Activated CD8-positive, alpha-beta memory T cell treated with anti-CD3 and anti-CD28 coated beads for 48 hours (primary cell): ENCODE measurements at places on chromosomes 6 and 20.
A peak's percentile ranks its signal among the peaks of the same experiment; 100 is the strongest.

GRCh38 chr20:55424968-55425367 lies 580.4 kb downstream of the CBLN4 start:
- no peak for DNase-seq

DNA sequence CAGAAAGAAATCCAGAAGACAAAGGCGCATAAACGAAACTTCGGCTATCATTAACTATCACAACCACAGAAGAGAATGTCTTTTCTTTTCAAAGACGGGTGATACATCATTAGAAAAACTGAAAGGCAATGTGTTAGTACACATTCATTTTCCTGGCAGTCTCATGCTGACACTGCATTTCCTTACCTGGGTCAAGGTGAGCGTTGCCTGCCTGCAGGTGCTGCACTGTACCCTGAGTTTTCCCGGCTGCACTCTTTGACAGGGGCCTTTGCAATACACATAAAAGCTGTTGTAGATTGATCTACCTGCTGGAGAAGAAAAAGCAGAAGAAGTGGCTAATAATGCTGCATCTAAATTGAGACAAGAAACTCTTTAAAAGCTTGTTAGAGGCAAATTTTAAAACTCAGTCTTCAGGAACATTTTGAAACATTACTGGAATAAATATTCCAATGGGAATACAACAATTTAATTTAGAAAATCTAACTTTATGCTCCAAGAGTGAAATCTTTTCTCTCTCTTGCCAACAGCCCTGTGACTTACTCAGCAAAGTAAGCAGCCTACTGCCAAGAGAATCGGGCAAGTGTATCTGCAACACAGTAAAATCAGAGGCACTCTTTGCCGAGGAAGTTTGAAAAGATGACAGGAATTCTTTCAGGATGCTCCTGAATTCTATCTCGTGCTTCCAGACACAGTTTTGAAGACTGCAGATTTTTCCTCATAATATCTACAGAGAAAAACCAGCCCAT lies 526.4 kb downstream of the PRKN start:
- DNase-seq, result no peak

GRCh38 chr6:6918216-6918983 lies 189.4 kb upstream of the RREB1 start:
- peak; percentile 45 for DNase-seq

DNA sequence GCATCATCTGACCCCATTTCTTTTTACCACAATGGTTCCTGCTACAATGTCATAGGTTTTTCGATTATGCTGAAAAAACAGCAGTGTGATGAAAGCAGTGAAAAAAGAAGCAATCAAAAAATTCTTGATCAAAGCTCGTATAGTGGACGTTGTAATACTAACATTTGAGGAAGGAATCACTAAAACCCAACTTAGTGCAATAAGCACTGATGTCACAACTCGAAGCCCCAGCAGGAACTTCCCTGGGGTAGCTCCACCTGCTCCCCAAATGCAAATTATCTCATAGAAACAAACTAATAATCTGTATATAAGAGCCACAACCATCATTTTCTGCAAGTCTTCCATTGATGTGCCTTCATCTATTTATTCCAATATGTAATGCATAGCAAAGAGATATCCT lies 285.6 kb upstream of the SGK1 start:
- DNase-seq, result no peak

GRCh38 chr20:58236612-58237317 lies 8.3 kb upstream of the ANKRD60 start:
- DNase-seq, result peak; percentile 80

- DNase-seq, result no peak
Observed at GRCh38 chr6:105372849-105373182, 30.1 kb downstream of the PREP start.

DNA sequence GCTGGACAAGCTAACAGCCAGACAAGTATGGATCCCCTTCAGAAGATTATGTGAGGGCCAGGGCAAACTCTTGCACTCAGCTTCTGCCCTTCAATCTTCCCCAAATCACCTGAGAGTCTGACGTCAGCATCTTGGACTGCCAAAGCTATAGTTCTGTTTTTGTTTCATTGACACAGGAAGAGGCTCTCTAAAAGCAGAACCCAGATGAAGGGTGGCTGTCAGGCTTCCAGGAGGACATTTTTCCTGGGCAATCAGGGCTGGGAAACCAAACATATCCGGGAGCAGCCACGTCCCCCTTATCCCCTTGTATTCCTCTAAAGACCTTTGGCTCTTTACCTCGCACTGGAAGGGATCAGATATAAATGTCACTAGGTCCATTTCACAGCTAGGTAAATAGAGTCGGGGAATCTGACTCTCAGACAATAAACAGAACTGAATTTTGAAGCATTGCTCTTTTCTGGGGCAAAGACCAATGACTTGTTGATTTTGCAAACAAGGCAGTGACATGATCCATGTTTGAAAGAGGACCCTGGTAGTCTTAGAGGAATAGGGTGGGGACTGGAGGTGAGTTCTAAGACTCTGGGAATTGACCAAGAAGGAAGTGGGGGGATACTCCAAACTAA lies 13.3 kb downstream of the MAFB start:
- DNase-seq, result no peak

GRCh38 chr20:56222945-56223344 lies 25.6 kb upstream of the MC3R start:
- DNase-seq, result no peak

GRCh38 chr6:121418346-121418745 lies 17.1 kb upstream of the GJA1 start:
- no peak for DNase-seq

GRCh38 chr20:60804918-60805630 lies 447.0 kb upstream of the CDH4 start:
- DNase-seq, result no peak

DNA sequence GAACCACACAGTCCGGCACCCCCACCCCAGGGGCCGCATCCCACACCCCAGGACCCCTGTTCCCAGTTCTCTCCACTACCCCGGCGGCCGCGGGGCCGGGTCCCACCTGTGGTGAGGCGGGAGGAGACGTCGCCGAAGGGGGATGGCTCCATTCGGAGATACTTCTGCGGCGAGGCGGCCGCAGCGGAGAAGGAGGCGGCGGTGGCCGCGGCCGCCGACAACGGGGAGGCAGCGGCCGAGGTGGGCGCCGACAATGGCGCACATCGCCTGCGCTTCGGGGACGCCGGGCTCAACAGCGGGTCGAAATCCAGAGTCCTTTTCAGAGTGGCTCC lies 723 bp downstream of the AKIRIN2 start:
- DNase-seq, result no peak

- no peak for DNase-seq
Observed at GRCh38 chr6:307065-307814, 15.0 kb downstream of the DUSP22 start.

DNA sequence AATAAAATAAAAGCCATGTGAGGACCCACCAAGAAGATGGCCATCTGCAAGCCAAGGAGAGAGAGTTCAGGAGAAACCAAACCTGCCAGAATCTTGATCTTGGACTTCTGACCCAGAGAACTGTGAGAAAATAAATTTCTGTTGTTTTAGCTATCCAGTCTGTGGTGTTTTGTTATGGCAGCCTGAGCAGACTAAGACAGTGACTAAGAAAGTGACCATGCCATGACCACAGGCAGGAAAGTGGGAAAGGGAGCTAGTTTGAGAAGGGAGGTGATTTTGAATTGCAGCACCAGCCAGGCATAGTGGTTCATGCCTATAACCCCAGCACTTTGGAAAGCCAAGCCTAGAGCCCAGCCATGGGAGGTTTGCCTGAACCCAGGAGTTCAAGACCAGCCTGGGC lies 21.9 kb upstream of the C6orf62 start:
- DNase-seq, result no peak
